Lower lobe of right lung (tissue), 2 donors: ENCODE measurements at places on chromosomes 7 and 10. TPM values are rescaled to one million over a fixed set of nuclear protein-coding genes. Genes with fewer than 3 reads are reported as not detected.

GRCh38 chr10:68362590-68362989, 29.9 kb upstream of the PBLD start:
- H3K4me1 ChIP-seq = no peaks in the 10 kb centered on the region
- H3K27me3 ChIP-seq = no peaks in the 10 kb centered on the region
- H3K27ac ChIP-seq = no peak overlapping the region
- no peak overlapping the region for H3K4me3 ChIP-seq
- peaks cover 58% of the 10 kb centered on the region for H3K36me3 ChIP-seq
- DNase-seq = no peak

DNA sequence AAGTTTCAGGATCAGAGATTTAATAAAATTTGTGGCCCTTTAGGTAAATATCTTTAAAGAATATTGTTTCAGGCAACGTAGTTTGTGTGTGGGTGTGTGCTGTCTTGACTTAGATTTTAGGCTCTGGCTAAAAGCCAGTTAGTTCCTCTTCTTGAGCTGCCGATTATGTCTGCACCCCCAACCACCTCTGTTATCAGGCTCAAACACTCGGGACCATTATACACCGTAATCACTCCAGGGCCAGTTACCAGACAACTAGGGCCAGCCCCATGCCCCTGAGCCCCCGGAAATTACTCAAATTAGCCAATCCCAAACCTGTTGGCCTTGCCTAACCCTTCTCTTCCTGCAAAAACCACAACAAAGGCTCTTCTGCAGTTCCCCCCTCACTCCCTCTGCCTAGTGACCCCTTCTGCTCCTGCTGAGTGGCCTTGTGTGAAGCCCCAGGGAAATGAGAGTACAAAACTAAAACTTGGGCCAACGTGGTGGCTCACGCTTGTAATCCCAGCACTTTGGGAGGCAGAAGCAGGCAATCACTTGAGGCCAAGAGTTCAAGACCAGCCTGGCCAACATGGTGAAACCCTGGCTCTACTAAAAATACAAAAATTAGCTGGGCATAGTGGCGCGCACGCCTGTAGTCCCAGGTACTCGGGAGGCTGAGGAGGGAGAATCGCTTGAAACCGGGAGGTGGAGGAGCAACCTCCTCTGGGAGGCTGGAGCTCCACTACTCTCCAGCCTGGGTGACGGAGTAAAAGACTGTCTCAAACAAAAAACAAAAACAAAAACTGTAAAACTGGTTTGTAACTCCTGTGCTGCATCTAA, 9.2 kb upstream of the HNRNPF start:
- H3K27me3 ChIP-seq = no peaks in the 10 kb centered on the region
- peak overlapping the region; percentile 53 for H3K27ac ChIP-seq
- no peak for DNase-seq
- H3K4me3 ChIP-seq = no peak overlapping the region
- H3K4me1 ChIP-seq = peaks cover 17% of the 10 kb centered on the region

DNA sequence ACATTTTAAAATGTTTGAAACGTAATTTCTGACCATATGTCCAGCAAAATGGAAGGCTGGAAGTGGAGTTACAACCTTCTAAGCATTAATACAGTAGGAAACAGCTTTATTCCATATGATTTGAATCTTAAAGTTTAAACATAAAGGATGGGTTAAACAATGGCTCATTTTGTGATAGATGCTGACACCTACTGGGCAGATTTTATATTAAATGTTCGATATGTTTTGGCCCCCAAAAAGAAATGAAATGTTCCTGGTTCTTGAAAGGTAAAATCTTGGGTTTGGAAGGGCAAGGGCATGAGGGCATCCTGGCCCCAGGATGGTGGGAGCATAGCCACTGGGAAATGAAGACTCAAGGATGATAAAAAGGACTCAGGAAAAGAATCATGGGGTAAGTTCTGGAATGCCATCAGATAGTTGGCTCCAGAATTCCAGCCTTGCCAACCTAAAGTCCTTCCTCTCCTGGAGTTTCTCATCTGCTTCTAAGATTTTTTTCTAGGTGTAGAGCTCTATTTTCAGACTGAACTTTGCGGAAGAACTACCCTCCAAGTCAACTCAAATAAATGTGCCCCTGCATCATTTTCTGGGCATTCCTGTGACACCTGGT, 34.6 kb upstream of the SLC35G1 start:
- DNase-seq = no peak
- no peak overlapping the region for H3K4me3 ChIP-seq
- no peaks in the 10 kb centered on the region for H3K36me3 ChIP-seq
- no peaks in the 10 kb centered on the region for H3K27me3 ChIP-seq
- H3K4me1 ChIP-seq = no peaks in the 10 kb centered on the region
- H3K27ac ChIP-seq = no peak overlapping the region

DNA sequence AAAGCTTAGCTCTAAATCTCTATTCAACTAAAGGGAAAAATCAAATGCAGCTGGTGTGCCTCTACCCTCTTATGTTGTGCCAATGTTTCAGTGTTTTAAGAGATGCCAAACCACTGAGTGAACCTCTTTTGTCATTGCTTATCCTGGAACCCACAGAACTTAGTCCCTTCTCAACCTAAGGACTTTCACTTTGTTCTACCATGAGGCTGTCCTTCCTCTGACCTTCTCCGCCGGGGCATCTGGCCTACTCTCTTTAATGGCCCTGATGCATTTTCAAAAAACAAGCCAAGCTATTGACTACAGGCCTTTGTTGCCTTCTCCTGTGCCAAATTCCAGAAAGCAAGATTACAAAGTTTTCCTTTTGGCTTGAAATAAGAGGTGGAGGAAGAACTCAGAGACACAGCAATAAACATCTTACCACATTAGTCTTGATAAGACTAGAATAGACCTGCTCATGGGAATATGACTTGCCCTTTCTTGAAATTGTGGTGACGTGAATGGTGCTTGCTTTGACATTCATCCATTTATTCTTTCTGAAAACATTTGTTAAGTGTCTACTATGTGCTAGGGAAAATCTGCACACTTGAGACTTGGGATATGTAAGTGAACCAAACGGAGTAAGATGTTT, 253.2 kb upstream of the SMIM30 start:
- H3K4me3 ChIP-seq = no peak overlapping the region
- H3K36me3 ChIP-seq = no peaks in the 10 kb centered on the region
- no peak for DNase-seq
- no peaks in the 10 kb centered on the region for H3K4me1 ChIP-seq

DNA sequence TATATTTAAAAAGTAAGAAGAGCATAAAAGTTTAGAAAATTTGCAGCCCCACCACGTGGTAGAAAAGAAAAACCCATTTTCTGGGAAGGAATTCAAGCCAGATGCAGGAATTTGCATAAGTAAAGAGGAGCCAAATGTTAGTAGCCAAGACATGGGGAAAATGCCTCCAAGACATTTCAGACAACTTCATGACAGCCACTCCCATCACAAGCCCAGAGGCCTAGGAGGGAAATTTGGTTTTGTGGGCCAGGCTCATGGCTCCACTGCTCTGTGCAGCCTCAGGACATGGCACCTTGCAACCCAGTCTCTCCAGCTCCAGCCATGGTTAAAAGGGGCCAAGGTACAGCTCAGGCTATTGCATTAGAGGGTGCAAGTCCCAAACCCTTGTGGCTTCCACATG, 411.9 kb downstream of the THSD7A start:
- no peak for DNase-seq
- H3K36me3 ChIP-seq = no peaks in the 10 kb centered on the region
- no peak overlapping the region for H3K4me3 ChIP-seq

- H3K36me3 ChIP-seq = no peaks in the 10 kb centered on the region
- no peaks in the 10 kb centered on the region for H3K27me3 ChIP-seq
- no peak overlapping the region for H3K4me3 ChIP-seq
- no peak overlapping the region for H3K27ac ChIP-seq
- H3K4me1 ChIP-seq = no peaks in the 10 kb centered on the region
These were observed 276.9 kb downstream of the TCF7L2 start for GRCh38 chr10:113226831-113227445.

DNA sequence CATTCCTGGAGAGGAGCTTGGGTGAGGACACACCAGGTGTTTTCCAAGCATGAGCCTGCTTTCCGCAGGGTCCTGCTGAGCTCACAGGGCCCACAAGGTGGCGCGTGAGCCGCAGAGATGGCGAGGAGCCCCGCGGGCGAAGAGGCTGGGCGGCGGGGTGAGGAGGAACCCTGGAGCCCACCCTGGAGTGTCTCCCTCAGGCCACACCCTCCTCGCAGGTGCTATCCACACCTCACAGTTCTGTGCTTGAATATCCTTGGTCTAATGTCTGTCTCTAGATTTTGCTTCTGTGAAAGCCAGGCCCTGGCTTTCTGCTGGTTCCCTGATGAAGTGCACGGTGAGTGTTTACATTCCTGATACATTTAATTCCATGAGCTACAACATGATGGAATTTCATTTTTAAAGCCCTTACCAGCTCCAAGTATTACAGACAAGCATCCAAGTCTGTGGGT, 433.6 kb downstream of the ACTR3B start:
- H3K27ac ChIP-seq = no peak overlapping the region
- no peaks in the 10 kb centered on the region for H3K27me3 ChIP-seq
- peak; percentile 57 for DNase-seq
- H3K4me1 ChIP-seq = no peaks in the 10 kb centered on the region
- no peaks in the 10 kb centered on the region for H3K36me3 ChIP-seq

DNA sequence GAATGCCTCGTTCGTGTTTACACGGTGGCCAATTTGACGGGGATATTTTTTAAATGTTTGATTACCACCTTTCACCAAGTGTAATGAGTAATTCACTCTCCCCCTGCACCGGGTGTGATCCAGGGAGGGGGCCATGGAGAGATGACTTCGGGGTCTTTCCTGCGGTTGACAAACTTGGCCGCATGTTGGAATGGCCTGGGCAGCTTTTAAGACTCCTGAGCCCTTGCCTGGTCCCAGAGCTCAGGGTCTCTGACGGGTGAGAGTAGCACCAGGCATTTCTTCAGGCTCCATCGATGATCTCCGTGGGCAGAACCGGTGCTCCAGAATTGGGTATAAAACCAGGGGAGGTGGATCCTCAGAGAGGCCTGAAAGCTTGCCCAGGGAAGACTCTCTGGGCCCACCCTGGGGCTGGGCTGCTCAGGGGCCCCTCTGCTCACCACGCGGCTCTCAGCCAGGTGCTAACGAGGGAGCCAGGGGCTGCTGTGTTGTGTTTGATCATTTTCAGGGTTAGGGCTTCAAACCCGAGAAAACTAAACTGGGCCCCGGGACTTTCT, 882 bp downstream of the ZNF282 start:
- peak overlapping the region; percentile 88 for H3K4me3 ChIP-seq
- peaks cover 31% of the 10 kb centered on the region for H3K36me3 ChIP-seq
- peak overlapping the region; percentile 89 for H3K27ac ChIP-seq
- DNase-seq = no peak

DNA sequence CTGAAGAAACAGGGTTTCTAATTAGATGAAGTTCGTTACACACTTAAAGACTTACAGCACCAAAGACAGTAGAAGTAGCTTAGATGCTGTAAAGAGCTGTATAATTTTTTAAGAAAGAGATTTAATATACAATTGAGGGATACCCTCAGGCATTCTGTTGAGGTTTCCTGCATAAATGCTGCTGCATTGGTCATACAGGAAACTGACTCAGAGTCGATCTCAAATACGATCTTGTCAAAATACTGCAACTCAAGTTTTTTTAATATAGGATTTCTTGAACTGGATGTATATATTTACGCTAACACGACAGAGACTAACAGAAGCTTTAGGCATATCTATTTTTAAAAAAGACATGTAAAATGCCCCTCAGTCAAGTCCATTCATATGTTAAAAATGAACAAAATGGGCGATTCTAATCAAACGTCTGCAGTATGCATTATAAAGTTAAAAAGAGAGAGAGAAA, 2.4 kb upstream of the ARID5B start:
- no peak for DNase-seq
- no peaks in the 10 kb centered on the region for H3K27me3 ChIP-seq
- H3K4me3 ChIP-seq = peak overlapping the region; percentile 75

DNA sequence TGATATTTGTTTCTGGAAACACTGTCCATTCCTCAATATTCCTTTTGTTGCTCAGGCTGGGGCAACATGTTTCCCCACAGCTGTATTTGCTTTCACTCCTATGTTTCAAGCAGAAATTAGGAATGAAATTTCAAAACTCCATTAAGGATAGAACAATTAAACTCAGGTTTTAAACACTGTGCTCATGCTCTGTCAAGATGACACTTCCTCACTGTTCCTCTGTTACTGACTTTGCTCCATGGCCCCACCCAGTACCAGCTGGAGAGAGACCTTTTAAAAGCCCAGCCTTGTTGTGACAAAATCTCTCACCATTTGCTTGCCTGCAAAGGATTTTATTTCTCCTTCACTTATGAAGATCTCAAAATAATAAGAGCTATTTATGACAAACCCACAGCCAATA, 197.4 kb downstream of the ELMO1 start:
- H3K4me3 ChIP-seq = no peak overlapping the region
- peaks cover 9% of the 10 kb centered on the region for H3K4me1 ChIP-seq
- peaks cover 16% of the 10 kb centered on the region for H3K36me3 ChIP-seq
- no peak overlapping the region for H3K27ac ChIP-seq

DNA sequence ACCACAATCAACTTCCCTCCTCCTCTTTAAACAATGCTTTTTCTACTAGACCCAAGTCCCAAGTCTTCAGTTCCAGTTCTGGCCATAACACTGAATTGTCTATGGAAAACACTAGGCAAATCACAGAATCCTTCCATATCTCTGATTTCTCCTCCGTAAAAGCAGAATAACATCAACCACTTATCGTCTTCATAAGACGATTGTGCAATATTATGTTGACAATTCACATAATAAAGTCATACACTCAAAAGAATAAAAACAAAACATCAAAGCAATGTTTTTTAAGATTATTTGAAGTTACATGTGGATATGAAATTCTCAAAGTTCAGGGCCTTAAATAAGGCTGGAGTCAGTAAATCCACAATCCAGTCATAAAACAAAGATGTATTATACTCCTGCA, 84.4 kb downstream of the MTERF1 start:
- no peaks in the 10 kb centered on the region for H3K27me3 ChIP-seq
- H3K27ac ChIP-seq = no peak overlapping the region
- no peak for DNase-seq
- no peak overlapping the region for H3K4me3 ChIP-seq

DNA sequence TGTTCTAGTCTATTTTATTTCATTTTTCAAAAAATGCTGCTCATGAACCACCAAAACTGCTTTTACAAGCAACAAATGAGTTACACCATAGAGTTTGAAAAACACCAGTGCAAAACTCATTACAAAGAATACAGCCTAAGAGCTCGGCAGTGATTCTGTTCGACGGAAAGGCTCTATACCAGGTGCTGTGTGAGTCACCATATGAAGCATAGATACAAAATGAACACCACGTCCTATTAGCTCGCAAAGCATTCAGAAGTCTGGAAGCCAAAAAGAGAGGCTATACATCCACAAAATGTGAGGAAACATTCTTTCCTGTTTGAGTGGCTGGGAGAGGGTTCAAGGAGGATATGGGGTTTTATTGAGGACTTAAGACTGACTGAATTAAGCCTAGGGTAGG, 136.1 kb downstream of the ATE1 start:
- H3K36me3 ChIP-seq = peaks cover 13% of the 10 kb centered on the region
- no peaks in the 10 kb centered on the region for H3K4me1 ChIP-seq
- no peak overlapping the region for H3K4me3 ChIP-seq
- no peaks in the 10 kb centered on the region for H3K27me3 ChIP-seq
- H3K27ac ChIP-seq = no peak overlapping the region

GRCh38 chr10:45438466-45439090, 64.6 kb downstream of the ALOX5 start:
- H3K27me3 ChIP-seq = no peaks in the 10 kb centered on the region
- no peak for DNase-seq
- no peaks in the 10 kb centered on the region for H3K4me1 ChIP-seq
- no peak overlapping the region for H3K27ac ChIP-seq
- H3K36me3 ChIP-seq = peaks cover under 1% of the 10 kb centered on the region

SFRP5 gene
- total RNA-seq = 0.27 TPM

DMBT1 gene
- total RNA-seq = 43.1 TPM

GLRX3 gene
- total RNA-seq = 45.9 TPM

TMEM213 gene
- total RNA-seq = 1.9 TPM

TFEC gene
- total RNA-seq = 41.9 TPM

IMMP2L gene
- total RNA-seq = 14.7 TPM

ADAM22 gene
- total RNA-seq = 2.7 TPM

ANK3 gene
- total RNA-seq = 75.9 TPM

DYDC2 gene
- total RNA-seq = 4.2 TPM

TMEM270 gene
- not detected for total RNA-seq

CFTR gene
- 35.3 TPM for total RNA-seq
